ENCODE measurements at places on chromosomes 1 and 21.
A peak's percentile ranks its signal among the peaks of the same experiment; 100 is the strongest.

GRCh38 chr1:91830242-91831131 is 55.5 kb downstream of the TGFBR3 start:
- DNase-seq, result peak; percentile 20

- DNase-seq, result peak; percentile 9
Observed at GRCh38 chr1:229848752-229849677, 218.0 kb upstream of the GALNT2 start.

GRCh38 chr1:221695301-221695700 is 46.6 kb downstream of the DUSP10 start:
- no peak for DNase-seq

GRCh38 chr1:91720044-91720443 is 165.9 kb downstream of the TGFBR3 start:
- DNase-seq, result no peak

GRCh38 chr1:40922969-40923368 is 56.5 kb upstream of the CTPS1 start:
- no peak for DNase-seq

GRCh38 chr1:53766194-53766742 is 27.3 kb upstream of the GLIS1 start:
- DNase-seq, result no peak

GRCh38 chr1:151993084-151993733 is 450 bp downstream of the S100A10 start:
- DNase-seq, result no peak

- DNase-seq, result no peak
Observed at GRCh38 chr1:37561133-37562132, 4.7 kb downstream of the DNALI1 start.

- no peak for DNase-seq
Observed at GRCh38 chr1:101728029-101728428, 268.7 kb downstream of the OLFM3 start.

- no peak for DNase-seq
Observed at GRCh38 chr1:195373856-195374255, 1234.4 kb downstream of the KCNT2 start.

GRCh38 chr1:154263465-154264332 is 8.7 kb upstream of the HAX1 start:
- DNase-seq, result no peak

DNA sequence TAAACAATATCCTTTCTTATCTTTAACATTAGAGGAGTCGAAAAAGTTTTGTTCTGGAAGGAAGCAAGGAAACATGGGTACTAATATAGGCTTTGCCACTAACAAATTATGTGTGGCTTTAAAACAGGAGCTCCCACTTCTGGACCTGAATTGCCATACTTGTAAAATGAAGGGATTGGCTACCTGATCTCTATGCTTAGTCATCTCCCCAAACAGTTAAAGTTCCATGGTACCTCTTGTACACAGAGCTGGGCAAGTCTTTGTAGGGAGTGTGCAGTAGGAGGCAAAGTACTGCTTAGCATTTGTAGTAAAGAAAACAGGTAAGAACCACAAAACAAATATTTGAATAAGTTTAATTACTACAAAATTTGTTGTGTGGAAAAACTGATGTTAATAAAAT is 81.3 kb downstream of the MAST2 start:
- DNase-seq, result peak; percentile 56

DNA sequence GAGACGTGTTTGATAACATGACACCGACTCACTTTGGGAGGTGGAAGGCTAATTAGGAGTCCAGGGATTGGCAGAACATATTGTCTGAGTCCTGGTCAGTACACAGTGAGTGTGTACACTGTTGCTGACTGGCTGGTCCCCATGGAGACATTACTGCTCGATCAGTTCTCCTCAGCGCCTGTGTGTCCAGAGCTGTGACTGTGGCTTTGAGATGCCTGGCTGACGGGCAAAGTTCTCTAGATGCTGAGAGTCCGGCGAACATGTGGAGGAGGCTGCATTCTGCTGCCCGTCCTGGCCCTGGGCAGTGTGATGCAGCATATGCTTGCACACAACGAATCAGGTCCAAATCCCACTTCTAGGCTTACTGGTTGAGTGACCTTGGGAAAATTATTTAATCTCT is 280.1 kb upstream of the ST6GALNAC5 start:
- DNase-seq, result no peak

GRCh38 chr1:19723874-19724273 is 59.2 kb downstream of the HTR6 start:
- no peak for DNase-seq

GRCh38 chr1:162008799-162009198 is 14.9 kb downstream of the OLFML2B start:
- no peak for DNase-seq

GRCh38 chr1:186535388-186536133 is 74.6 kb upstream of the PDC start:
- peak; percentile 84 for DNase-seq

GRCh38 chr21:36053715-36054062 is 6.6 kb downstream of the SETD4 start:
- no peak for DNase-seq

- peak; percentile 24 for DNase-seq
Observed at GRCh38 chr1:228471762-228472398, 15.3 kb upstream of the RNF187 start.

- DNase-seq, result peak; percentile 99
Observed at GRCh38 chr1:201476670-201477344, 7.8 kb upstream of the PHLDA3 start.

DNA sequence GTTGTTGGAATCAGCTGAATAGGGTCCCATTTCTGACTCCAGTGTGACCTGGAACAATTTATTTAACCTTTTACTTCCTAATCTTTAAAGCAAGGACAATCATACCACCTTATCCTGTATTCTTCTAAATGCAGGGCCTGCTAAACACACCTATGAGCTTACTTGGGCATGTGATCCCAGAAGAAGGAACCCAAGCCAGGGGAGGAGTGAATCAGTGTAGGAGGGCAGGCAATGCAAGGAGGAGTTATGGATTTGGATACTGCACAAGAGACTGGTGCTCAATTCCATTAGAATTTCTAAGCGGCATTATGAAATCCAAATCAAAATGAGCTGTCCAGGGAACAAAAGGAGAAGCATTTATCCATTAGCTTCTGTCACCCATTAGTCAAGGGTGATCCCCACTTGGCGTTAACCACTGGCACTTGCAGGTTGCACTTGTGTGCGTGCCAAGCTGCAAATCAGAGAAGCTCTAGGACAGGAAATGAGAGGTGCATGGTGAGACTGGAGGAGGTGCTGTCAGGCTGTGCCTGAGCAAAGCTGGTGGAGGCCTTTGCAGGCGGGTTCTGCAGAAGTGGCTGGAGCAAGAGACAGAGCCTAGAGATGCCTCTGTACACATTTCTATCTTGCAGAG is 297.2 kb upstream of the PLXNA2 start:
- peak; percentile 46 for DNase-seq

- no peak for DNase-seq
Observed at GRCh38 chr1:1926886-1927660, 8.0 kb upstream of the TMEM52 start.

DNA sequence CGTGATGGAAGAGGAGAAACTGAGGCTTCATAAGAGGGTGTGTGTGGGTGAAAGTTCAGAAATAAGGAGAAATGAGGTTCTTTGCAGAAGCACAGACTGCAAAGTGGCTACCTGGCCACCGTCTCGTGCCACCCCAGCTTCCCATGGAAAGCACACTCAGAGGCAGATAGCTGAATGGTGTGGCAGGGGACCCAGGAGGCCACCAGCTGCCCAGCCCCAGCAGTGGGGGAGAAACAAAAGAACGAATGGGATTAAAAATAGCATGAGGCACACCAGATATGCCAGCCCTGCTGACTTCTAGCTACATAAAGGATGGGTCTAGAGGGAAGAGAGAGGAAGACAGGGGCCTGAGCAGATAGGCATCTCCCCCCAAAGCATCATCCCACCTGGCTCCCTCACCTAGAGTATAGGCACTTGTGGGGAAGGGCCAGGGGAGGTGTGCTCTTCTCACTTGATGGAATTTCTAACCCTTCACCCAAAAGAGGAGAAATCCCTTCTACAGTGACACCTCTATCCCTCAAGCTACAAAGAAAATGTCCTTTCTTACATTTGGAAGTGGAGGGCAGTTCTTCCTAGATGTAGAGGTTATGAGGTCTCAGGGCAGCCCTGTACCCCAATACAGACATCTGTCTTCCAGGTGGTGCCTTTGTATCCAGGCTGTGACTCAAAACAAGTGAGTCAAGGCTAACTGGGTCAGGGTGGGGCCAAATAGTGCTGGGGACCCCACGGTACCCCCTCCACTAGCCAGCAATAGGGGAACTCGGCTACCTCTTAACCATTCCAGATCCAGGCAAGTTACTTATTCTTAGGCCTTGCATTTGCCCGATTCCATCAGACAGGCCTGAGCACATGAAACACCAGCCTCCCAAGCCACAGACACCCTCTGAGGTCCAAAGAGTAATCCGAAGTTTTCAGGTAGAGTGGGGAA is 3.5 kb downstream of the HDGF start:
- peak; percentile 60 for DNase-seq

DNA sequence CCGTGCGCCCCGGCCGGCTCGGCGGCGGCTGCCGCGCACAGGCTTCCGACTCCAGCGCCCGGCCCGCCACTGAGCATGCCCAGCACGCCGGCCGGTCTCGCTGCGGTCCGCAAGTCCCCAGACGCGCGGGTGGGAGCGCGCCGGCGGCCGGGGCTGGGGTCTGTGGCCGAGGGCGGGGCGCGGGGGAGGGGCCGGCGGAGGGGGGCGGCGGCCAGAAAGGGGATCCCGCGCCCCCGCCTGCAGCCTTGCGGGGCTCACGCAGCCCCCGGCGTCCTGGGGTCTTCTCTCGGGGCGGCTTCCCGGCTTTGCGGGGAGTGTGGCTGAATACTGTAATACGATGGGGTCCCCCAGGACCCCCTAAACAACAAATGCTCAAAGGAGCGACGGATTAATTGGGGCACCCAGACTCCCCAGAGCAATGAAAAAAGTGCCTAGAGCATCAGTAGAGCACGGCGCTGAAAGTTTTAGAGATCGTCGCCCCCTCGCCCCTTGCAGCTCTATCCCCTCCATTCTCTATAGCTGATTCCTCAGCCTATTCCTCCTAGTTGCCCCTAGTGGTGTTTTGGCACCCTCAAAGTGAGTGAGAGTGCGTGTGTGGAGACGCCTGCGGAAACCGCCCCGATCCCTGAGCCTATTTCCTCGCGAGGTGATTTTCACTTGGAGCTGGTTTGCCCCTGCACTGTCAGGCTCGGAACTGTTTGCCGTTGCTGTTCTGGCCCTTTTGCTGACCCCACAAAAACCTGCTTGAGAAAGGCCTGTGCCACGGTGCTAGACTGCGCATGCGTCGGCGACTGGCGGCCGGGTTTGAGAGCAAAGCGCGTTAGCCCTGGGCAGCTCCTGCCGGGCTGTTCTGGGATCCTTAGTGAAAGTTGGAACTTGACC is at the start of gene VAV3:
Gene VAV3 (minus strand): TSS at position 71 of the 882 bp plus-strand sequence. CDS start 311 bp downstream, outside the sequence.
- DNase-seq, result peak; percentile 32

DNA sequence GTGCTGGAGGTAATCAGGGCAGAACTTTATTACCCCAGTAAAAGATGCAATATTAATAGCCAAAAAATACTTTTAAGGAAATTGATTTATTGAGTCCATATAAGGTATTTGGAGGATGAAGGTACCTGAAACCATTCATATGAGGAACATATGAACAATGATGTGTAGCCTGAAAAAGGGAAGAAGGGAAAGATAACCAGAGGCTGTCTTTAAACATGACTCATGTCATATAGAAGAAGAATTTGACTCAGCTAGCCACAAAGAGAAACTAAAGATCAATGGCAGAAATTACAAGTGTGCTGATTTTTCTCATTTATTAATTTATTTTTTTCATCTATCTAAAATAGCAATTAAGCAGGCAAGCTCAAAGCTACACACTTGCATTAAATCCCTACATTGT is 136.2 kb upstream of the DUSP10 start:
- peak; percentile 74 for DNase-seq

GRCh38 chr1:66532798-66533783 is 862 bp upstream of the SGIP1 start:
- DNase-seq, result no peak

DNA sequence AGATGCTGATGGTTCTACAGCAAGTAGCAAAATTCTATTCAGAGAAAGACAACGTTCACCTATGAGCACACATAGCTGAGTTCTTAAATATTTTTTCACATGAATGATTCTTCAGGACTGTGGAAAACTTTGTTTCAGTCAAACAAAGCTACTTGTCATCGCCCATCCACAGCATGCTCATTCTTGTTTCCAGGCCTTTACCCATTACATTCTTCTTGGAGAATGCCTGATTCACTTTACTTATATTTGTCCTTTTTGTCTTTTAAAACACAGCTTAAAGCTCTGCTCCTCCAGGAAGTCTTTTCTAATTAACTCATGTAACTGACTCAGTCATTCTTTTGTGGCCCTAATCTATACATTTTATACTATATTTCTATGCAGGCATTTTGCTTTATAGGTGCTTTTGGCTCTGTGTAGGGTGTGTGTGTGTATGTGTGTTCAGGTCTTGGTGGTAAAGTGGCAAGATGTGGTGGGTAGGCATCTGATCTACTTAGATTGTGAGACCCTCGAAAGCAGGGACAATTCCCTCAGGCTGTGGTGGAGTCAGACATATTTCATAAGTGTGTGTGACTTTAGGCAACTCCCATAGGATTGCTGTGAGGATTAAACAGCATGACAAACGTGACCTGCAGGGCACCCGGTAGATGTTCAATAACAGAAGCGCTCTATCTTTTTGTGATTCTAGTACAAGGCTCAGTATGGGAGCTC is 11.8 kb upstream of the MARK1 start:
- peak; percentile 90 for DNase-seq

DNA sequence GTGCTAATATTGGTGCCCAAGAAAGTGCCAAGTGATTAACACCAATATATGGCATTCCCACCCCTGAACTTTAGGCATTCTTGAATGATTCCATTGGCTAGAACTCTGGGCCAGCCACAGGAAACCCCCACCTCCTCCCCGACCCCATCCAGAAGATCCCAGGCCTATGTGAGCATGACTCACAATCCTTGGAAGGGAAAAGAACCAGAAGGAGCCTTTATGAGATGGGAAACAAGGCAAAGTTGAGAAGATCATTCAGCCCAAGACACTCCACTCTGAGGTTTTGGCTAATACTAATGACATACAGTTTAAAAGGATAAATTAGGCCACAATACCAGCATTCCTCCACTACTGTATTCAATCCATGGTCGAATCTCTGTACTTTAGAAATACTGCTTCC is 21.8 kb downstream of the ELK4 start:
- peak; percentile 61 for DNase-seq

GRCh38 chr1:35708441-35708921 is 10.2 kb downstream of the C1orf216 start:
- DNase-seq, result no peak

All from mammary epithelial cell (primary cell).